ENCODE measurements at places on chromosomes 16 and 17.

- DNase-seq: peak; percentile 72
These were observed 23.8 kb downstream of the EZH1 start for GRCh38 chr17:42720996-42721583.

DNA sequence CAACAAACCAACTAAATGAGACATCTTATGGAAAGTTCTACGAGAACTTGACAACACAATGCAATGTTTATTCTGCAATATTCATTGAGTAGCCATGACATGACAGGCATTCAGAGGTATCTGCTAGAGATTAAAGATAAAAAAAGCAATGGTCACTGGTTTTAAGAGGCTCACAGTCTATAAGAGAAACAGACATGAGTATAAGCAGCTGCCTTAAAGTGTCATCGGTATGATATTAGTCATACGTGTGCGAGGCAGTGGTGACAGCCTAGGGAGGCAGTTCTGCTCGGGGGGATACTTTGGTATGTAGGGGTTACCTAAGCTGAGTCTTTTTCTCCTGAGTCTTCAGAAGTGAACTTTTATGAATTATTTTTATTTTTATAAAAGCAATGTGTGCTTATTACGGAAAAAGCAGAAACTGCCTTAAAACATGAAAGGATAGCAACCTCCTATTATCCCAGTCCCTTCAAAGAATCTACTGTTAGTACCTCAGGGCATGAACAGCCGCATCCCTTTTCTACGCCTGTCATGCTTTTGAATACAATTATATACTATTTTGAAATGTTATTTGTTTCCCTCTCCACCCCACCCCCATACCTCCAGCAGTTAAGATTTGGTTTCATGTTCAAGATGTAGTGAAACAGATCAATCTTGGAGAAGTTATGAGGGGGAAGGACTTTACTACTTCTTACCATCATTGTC is 7.7 kb downstream of the ST6GALNAC1 start:
- DNase-seq: no peak

DNA sequence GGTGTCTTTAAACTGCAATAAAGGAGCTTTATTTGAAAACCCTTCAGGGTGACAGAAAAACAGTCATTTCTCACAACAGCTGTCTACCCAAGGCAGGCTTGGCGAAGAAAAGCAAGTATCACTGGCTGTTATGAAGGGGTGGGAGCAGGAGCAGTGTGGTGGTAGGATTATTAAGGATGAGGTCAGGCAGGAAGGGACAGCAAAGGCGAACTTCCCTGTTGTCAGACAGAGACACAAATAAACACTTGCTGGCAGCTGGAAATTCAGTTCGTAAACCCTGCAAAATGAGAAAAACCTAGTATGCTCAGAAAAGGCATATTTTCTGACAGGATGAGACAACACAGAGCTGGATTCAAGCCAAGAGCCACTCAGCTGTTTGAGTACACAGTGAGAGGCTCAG is 416.3 kb upstream of the CDH5 start:
- no peak for DNase-seq

- DNase-seq: no peak
These were observed 40.6 kb downstream of the GDE1 start for GRCh38 chr16:19481296-19481695.

DNA sequence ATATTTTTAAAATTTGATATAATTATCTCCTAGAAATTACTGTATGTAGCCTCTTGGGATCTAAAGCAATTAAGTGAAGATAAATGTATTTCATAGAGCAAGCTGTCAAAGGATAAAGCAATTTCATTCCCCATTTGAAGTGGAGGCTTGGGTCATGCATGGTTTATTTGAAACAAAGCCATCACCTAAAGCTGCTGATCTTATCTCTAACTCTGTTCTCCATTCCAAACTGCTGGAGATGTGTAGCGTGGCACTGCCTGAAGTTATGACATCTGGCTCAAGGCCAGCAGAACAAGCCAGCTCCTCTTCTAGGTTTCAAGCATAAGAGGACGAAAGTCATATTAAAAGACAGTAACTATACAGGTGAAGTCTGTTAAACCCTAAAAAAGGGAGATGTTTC is 83.9 kb downstream of the HIC1 start:
- DNase-seq: no peak

- DNase-seq: no peak
These were observed 25.6 kb downstream of the GJC1 start for GRCh38 chr17:44804302-44805089.

- DNase-seq: no peak
These were observed 4.2 kb downstream of the ENO3 start for GRCh38 chr17:4955091-4955490.

DNA sequence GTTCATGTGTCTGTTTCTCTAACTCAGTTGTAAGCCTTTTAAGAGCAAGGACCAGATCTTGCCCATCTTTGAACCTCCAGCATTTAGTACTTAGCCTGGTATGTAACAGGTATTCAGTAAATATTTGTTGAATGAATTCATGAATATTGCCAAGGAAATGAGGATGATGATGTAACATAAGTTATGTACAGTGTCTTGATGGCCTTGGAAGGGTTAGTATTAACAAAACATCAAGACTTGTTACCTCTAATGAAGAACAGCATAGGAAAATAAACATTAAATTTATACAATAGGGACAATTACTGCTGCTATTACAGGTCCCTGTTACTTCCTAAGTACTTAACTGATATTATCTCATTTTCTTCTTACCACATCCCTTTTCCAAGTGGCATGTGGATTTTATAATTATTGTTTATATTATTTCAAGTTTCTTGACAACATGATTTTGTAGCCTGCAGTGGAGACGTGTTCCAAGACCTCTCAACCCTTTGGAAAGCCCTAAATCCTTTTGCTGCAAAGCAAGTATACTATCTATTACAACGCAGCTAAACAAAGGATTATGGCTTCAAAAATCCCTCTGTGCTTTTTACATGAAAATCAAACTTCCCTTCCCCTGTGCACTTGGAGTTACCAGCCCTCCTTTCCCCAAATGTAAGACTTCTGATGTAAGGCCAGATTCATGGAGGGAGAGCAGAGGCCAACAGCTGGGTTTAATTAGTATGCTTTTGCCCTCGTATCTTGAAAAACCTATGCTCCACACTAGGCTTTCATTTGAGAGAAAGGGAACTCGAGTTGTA is 77.4 kb upstream of the SMIM36 start:
- DNase-seq: no peak

Measured in iPS-NIHi11 (cell line).